ENCODE measurements at places on chromosomes 11 and 22.

- no peak for DNase-seq
Measured at GRCh38 chr11:111449696-111450479, 62.3 kb downstream of the BTG4 start.

DNA sequence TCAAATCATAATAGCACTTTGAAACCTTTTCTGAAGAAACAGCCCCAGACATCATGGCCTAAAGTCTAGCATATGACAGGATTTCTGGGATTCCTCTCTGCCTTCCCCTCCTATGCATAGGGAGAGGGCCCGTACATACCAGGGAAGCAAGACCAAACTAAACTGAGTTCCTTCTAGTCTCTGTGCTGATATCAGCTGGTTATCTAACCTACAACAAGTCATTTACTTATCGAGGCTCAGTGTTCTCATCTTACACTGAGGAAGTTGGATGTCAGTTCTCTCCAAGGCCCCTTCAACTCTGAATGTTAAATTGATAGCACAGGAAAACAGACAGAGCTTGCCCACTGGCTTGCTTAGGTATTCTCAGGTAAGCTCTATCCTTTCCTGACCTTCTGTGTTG, 17.0 kb upstream of the GRIK4 start:
- DNase-seq: no peak

DNA sequence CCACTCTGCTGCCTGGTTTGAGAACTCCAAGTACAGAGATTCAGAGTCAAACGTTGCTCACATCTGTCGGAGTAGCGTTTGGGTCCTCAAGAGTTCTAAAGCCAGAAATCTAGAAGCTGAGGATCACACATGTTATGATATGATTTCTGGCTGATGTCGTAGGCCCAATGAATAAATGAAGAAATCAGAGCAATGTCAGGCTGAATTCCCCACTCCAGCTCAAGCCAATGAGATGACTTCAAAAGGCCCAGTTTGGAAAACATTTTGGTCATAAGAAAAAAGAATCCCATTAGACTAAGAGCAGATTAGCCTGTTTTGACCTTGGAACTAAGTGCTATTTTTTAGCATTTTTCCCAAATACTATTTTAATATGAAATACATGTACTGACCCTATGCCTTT, 106.7 kb downstream of the ETS1 start:
- no peak for DNase-seq

DNA sequence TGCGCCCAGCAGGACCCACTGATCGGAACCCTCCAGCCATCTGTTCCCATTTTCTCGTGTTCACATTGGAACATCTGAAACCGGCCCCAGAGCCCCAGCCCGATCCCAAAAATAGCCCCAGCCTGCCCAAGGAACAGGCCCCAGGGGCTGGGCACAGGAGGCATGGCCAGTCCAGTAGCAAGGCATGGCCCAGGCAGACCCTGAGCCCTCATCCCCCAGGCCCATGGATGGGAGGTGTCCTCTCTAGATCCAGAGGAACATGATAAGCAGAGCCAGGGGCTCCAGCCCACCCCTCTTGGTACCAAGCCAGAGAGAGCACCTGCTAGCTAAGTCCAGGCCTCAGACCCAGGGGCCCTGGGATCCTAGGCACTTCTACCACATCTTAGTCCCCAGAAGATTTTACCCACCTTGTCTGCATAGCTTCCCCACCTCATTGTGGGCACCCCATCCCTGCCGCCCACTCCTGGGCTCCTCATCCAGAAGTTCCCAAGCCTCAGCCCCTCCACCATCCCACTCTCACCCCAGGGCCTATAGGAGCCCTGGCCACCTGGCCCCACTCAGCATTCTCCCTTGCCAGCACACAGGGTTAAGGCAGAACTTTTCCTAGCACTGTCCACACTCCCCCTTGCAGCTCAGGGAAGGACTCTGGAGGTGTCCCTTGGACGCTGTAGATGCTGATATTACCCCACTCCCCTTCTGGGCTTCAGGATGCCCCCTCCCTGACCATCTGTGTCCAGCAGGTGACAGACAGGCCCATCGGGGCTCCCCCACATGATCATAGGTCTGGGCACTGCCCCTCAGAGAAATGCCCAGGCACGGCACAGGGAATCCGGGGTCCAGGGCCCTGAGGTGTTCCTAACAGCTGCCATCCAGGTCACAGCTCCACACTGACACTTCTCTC, 9.5 kb downstream of the BCL9L start:
- no peak for DNase-seq

GRCh38 chr11:70265341-70265740, 5.1 kb upstream of the PPFIA1 start:
- peak; percentile 37 for DNase-seq

- no peak for DNase-seq
Measured at GRCh38 chr11:45159781-45160365, 13.4 kb downstream of the PRDM11 start.

DNA sequence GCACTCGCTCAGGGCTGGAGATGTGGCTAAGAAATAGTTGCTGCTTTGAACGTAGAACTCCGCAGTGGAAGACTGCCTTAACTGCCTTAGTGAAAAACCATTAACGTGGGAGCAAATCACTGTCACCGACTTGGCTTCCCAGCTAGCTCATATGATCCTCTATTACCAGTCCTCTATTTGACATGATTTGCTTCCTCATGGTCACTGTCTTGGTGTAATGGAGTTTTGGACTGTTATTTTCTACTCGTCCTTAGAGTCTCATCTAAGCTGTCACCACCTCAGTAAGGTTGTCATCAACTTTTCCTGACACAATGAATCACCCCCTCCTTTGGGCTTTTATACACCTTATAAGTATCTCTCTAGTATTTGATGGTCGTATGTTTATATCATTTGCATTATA, 167.1 kb upstream of the NARS2 start:
- no peak for DNase-seq

GRCh38 chr11:71397961-71398360, 50.2 kb downstream of the DHCR7 start:
- no peak for DNase-seq

- no peak for DNase-seq
Measured at GRCh38 chr11:44779736-44780520, 53.2 kb downstream of the TSPAN18 start.

GRCh38 chr22:44658311-44658953, 43.6 kb upstream of the PRR5 start:
- DNase-seq: no peak

DNA sequence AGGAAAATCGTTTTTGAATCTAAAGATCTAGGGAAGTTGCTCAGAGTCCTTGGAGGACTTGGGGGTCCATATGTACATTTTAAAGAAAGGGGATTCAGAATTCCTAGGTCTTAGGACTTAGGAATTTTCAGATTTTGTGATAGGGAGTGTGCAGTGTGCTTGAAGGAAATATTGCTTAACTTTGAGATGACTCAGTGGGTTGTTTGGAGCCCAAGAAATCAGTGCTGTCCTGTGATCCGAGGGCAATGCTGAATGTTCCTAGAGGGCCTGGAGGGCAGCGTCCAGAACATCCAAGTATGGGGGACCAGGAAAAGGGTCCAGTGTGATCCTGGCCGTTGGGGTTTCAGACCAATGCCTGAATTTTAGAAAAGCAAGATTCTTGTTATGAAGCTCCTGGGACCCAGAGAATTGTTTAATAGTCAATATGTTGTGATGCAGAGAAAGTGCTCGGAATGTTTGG, 3.1 kb upstream of the IGF2 start:
- no peak for DNase-seq

DNA sequence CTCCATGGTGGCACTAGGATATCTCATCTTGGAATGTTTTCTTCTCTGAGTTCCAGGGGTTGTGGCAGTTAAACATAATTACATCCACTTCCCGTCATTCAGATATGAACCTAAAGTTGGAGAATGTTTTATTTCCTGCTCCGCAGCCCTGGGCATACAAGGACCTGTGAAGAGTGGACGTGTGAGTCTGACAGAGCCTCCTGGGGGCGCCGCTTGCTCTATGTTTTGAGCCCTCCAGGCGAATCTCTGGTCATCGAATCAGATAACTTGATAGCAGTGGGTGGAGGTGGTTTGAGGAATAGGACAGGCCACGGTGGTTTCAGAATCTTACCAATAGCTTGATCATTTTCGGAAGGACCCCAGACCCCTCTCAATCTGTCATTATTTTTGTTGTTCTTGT, 174.2 kb downstream of the NTM start:
- no peak for DNase-seq

- DNase-seq: no peak
Measured at GRCh38 chr11:80733790-80734189, 1293.0 kb upstream of the TENM4 start.

- DNase-seq: no peak
Measured at GRCh38 chr11:100892886-100893285, 205.8 kb downstream of the ARHGAP42 start.

GRCh38 chr11:128604723-128605122, 17.4 kb upstream of the ETS1 start:
- DNase-seq: no peak
